ENCODE measurements at places on chromosomes 6 and 20.

GRCh38 chr6:39341937-39342336 is 19.4 kb upstream of the KCNK16 start:
- DNase-seq, result no peak

GRCh38 chr6:159976686-159977254 is 7.9 kb downstream of the IGF2R start:
- DNase-seq, result no peak

DNA sequence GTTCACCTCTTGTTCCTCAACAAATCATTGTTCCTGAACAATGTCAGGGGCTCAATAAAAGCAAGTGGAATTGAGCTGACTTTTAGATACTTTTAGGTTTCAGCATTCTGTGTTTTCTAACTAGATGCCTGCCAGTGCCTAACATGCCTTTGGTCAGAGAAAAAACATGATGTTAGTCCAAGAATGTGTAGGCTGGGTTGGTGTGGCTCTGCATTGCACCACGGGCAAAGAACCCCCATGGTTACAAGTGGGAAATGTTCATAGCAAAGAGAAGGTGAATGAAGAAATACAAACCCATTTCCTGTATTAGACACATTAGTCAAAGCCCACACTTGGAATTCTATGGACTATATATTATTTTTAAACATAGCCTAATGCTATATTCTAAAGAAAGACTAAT is 193.3 kb downstream of the TMEM200A start:
- DNase-seq, result no peak

GRCh38 chr20:14544688-14545087 is 207.3 kb upstream of the FLRT3 start:
- no peak for DNase-seq

DNA sequence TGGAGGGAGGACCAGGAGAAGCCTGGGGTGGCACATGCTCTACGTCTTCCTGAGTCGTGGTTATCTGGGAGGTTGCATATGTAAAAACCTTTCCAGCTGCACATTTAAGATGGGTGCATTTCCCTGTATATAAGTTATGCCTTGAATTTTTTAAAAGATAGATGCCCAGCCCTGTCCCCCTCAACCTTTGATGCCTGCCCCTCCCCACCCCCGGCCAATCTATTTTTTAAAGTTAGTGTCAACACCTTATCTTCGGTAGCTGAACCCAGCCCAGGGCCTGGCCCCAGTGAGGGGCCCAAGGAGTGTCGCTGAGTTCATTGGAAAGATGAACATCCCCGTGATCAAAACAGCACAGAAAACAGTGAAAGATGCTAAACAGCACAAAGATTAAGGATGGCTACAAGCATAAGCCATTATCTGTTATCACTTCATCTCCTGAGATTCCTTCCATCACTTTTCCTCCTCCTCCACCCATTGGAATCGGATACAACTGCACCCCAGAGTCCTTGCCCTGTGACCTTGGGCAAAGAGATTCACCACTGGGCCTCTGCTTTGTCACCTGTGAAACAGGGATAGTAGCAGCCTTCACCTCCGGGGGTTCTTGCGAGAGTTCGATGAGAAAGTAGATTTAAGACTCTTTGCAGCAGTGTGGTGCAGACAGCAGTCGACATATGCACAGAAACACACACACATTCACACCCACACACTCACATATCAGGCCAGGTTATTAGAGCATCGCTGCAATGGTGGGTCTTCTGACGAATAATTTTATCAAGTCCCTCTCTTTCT is 47.5 kb downstream of the SIRPA start:
- no peak for DNase-seq

DNA sequence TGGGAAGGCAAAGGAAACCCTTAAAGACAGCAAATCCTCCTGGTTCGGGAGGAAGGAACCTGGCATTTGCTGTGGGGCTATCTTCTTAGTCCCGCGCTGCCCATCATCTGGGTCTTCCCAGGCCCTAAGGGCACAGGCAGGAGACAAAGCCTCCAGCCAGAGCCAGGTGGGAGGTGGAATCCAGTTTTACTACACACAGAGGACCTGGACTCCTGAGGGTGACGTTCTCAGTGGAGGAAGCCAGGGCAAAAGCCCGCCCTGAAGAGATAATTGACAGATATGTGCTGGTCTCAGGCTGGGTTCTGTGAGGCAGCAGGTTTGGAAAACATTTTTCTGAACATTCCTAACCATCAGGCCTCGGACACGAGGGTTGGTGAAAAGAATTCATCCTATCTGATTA is 88.4 kb upstream of the AGPAT4 start:
- DNase-seq, result no peak

- no peak for DNase-seq
Observed at GRCh38 chr20:46837083-46837482, 57.6 kb upstream of the EYA2 start.

DNA sequence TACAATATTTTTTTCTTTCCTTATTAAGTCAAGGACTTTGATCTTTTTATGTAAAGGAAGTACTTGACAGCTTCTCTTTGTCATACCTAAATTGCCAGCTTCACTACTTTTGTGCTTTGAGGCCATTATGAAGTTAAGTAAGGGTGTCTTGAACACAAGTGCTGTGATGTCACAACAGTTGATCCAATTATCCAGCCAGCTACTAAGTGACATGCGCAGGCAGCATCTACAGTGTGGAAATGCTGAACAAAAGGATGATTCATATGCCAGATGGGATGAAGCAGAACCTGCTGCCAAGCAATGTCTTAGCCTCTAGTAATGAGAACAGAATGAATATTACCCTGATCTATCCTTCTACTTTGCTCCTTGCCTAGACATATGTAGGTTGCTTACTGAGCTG is 68.3 kb upstream of the TMEM244 start:
- DNase-seq, result no peak

GRCh38 chr6:107538856-107539387 is 49.0 kb downstream of the SOBP start:
- no peak for DNase-seq

DNA sequence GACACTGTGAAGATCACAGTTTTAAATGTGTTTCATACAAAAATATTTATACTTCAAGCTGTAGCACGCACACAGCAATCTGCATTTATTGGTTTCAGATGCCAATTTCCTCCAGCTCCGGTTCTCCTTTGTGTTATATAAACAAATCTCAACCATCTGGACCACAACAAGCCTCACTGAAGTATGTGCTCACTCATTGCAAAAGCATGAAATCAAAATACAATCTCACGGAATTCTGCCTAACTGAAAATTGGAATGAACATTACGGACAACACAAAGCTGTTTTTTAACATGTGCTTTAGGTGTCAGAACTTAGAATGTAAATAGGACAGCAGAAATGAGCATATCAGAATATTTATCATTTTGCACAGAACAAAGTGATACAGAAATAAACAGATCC is 38.0 kb downstream of the RCAN2 start:
- DNase-seq, result no peak

- DNase-seq, result no peak
Observed at GRCh38 chr20:48451401-48451800, 376.4 kb downstream of the PREX1 start.

DNA sequence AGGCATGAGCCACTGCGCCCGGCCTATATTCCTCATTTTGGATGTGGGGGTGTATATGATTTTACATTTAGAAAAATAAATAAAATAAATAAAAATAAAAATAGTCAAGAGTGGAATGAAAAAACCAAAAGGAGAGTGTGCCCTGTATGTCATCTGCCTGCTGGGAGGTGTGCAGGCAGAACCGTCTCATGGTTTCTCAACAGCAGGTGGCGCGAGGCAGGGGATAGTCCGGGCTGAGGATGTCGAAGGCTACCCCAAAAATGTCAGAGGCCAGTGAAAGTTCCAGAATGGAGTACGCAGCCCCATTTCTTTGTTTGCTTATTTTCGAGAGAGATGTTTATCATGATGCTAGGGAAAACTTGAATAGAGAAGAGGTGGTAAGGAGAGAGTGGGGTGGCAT is 16.4 kb upstream of the KIF16B start:
- DNase-seq, result no peak

GRCh38 chr6:88246654-88247053 is 80.5 kb upstream of the CNR1 start:
- no peak for DNase-seq

DNA sequence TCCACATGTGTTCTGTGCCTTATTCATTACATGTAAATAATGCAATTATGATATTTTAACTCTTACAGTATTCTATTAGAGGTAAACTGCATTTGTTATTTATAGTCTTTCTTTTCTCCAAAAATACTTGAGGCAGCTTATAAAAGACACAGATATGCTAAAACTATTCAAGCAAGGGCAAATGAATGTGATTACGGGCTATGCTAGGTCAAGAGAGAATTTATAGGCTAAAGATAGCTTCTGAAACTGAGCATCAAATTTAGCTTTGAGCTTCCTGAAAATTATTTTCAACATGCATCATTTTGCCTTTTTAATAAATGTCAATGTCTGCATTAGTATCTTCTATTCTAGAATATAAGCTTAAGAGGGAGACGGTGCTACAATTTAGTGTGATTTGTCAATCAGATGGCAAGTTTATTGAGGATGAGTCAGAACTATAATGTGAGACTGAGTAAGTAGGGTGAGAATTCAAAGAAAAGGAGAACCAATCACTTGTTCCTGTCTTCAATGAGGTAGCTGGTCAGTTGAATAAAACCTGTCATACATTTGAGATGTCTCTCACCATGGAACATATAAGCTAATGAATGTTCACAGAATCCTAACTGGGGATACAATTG is 669.4 kb upstream of the CITED2 start:
- DNase-seq, result no peak

GRCh38 chr6:47083586-47084047 is 41.5 kb upstream of the ADGRF1 start:
- no peak for DNase-seq

DNA sequence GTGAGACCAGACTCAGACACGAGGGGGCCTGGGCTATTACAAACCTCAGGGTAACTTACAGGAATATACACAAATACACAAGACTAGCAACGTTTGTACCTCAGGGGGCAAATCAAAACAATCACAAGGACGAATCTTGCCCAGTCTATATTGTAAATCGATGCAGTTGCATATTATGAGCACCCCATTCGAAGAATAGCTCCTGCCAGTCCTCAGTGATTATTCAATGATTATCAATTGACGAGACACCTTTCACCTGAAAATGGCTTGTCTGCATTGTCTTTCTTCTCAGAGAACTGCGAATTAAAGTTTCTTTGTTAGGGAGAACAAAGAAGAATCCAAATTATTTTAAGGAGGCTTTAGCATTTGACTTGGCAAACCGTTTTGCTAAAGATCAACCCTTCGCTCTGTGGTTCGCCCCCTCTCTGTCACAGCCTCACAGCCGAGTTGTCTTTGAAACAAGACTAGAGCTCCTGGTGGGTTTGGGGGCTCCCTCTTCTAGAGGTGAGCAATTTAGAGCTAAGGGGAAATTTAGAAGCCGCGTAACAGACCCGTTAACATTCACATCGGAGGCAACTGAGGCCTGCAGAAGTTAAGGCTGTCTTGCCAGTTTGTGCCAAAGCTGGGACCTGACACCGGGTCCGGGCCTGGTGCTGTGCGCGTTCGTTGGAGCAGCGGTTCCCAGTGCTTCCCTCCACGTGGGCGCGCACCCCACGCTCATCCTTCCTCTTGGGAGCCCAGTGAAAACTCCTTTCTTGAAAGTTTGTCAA is 24.9 kb upstream of the MAP3K7 start:
- no peak for DNase-seq

DNA sequence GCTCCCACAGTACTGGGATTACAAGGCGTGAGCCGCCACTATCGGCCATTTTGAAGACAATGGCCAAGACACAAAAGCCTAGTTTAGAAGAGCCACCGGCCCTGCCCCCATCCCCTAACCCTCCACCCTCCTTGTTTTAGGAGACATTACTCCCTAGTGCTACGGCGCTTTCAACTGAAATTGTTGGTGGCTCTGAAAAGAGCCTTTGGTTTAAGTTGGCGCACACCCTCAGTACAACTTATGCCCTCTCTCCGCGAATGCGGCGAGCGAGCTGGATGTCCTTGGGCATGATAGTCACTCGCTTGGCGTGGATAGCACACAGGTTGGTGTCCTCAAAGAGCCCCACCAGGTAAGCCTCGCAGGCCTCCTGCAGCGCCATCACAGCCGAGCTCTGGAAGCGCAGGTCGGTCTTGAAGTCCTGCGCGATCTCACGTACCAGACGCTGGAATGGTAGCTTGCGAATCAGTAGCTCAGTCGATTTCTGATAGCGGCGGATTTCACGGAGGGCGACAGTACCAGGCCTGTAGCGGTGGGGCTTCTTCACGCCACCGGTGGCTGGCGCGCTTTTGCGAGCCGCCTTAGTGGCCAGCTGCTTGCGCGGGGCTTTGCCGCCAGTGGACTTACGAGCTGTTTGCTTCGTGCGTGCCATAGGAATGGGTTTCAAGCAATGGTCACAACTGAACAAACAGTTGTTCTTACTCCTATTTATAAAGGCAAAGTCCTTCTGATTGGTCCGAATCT is 114.9 kb upstream of the BTN3A2 start:
- DNase-seq, result no peak

- DNase-seq, result no peak
Observed at GRCh38 chr6:75775219-75775618, 26.2 kb downstream of the MYO6 start.
